GM04503 (cell line): ENCODE measurements at places on chromosomes 5 and 9.

GRCh38 chr9:69293156-69293555 is 31.9 kb upstream of the ENTREP1 start:
- no peak for DNase-seq

DNA sequence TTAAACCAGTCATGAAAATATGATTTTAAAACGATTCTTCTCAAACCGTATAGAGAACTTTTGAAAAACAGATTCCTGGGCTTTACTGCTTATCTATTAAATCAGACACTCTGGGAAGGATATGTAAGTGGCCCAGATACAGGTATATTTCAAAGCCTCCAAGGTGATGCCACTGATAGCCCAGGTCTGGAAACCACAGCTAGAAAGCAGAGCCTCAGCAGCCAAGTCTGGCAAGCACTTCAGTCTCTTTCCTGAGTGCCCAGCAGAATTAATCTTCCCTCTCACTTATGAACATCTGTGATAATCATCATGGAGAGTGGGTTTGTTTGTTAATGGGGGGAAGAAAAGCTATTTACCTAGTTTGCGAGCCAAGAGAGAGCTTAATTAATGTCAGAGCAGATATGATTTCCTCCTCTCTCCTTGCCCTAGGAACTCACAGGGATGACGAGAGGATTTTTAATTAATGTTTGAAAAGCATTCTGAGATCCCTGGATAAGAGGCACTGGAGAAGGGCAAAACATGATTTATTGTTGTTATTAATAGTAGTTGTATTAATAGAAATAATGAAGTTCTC is 368.4 kb downstream of the TLE1 start:
- DNase-seq: no peak

DNA sequence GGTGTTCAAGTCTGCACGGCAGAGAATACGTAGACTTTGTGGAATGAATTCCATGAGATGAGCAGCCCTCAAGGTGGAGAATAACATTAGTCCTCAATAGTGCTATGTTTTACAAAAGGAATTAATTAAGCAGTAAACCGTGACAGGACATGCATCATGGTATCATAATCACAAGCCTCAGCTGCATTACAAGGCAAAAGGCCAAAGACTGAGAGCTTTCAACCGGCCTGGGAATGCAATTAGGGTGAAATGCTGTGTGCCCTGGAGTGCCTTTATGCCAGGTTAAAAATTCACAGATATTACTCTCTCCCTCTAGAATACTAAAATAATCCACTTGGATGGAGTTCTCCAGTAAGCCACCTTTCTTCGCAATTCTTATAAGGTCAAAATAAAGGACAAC is 270.6 kb downstream of the MLLT3 start:
- DNase-seq: no peak

GRCh38 chr9:36053971-36054370 is 17.3 kb downstream of the RECK start:
- no peak for DNase-seq

DNA sequence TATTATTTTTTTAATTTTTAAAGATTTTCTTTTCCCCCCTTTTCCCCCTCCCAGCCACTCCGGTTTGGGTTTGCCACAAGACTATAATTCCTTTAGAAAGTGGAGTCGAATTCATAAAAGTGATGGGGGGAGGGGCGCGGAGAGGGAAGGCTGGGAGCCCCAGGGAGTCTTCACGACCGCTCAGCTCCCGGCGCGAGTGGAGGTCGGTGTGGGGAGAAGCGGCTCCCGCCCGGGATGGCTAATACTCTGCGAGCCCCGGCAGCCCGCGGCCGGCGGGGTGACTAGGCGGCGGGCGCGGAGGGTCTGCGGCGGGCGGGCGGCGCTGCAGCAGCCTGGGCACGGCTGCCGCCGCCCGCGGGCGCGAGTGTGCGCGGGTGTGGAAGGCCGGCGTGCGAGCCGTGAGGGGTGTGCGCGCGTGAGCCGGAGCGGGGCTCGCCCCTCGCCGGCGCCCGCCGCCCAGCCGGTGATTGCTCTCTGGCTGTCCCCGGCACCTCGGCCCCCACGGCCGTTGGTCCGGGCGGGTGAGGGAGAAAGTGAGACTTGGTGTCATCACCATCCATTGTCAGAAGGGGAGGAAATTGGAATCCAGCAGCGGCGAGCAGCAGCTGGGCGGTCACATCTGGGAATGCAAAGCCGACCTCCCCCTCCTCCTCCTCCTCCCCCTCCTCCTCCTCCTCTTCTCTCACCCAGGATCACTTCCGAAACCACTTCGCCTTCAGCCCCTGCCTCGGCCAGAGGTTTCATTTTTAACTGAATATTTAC is at the start of gene PARP8:
Gene PARP8 (plus strand): TSS at position 377 of the 762 bp plus-strand sequence. CDS start 459 bp downstream, outside the sequence.
- no peak for DNase-seq

DNA sequence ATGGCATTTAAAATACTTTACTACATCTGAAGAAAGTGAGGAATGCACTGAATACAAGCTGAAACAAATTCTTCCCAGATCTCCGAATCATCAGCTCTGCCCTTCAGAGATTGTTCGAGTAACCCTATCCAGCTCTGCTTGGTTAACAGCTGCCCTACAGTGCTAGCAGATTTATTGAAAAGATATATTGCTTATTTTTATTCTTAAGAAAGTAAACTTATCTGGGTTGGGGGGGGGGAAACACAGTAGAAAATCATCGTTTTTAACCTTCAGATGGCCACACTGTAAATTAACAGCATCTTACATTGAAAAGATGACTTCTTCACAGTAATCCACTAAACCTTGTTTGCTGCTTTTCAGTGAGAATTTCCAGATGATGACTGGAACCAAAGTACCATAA is 210.8 kb downstream of the NFIB start:
- no peak for DNase-seq

DNA sequence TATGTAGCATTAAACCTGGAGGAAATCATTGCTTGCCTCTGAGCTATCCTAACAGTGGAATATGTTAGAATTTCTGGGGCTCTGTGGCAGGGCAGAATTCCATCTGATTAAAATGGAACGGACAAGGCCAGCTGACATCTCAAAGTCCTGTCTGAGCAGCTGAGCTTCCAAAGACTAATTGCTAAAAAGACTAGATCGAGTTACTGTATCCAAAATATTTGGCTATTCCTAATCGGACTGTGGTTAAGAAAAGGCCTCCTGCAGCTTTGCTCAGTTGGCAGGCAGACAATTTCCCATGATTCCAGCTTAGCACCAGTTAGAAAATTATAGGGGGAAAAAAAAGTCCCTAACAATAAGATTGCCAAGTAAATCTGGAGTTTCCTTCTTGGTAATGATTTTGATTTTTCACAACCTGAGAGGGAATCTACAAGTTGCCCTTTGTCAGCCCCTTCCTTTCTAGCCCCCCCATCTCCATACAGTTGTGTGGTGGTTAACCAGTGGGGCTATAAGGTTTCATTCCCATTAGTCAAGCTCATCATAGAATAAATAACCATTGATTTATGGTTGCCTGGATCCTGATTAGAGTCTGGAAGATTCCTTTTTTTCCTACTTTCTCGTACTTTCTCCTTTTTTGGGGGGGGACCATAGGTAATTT is 26.4 kb downstream of the PTGR1 start:
- peak; percentile 56 for DNase-seq

DNA sequence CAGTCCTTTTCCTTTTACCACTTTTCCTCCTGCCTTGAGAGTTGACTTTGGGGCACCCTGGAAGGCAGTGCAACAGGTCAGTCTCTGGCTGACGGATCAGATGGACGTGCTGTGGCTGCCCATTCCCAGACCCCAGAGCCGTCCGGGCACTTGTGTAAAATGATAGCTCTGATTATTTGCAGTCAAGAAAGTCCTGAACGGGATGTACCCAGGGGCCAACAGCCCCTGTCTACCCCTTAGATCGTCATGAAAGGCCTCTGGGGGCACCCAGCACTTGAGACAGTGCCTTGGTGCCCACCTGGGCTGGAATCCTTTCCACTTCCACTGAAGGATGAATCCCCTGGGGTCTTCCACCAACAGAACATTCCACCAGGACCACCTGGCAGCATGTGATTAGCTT is 17.7 kb upstream of the ANGPTL2 start:
- no peak for DNase-seq

DNA sequence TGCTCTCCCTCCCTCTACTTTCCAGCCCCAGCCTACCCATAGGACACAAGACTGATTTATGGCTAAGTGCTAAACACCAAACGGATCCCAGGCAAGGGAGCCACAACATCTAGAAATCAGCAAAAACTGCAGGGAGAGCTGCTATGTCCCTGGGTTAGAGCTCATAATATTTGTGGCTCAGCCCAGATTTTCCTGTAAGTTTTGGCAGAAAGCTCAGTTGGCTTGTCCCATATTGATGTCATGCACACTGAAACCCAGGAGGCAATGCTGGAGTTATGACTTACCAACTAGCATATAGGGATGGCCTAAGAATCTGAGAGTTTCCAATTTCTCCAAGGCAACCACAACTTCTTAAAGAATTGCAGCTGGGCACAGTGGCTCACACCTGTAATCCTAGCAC is 44.7 kb upstream of the MYOT start:
- no peak for DNase-seq

DNA sequence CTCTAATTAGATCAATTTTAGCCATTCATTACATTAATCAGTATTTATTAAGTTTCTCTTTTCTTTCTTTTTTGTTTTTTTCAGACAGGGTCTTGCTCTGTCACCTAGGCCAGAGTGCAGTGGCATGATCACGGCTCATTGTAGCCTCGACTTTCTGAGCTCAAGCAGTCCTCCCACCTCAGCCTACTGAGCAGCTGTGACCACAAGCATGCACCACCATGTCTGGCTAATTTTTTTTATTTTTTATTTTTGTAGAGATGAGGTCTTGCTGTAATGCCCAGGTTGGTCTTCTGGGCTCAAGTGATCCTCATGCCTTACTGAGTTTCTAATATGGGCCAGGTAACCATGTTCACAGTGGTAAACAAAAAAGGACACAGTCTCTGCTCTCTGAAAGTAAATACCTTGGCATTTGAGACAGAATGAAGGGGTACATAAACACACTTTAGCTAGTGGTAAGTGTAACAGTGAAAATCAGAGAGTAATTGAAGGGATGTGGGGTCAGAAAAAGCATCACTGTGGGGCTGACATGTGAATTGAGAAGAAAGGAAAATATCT is 336.3 kb downstream of the ADGRV1 start:
- DNase-seq: no peak

GRCh38 chr9:84218322-84218721 is 122.2 kb downstream of the SLC28A3 start:
- no peak for DNase-seq

- no peak for DNase-seq
These were observed 30.3 kb upstream of the LCP2 start for GRCh38 chr5:170327829-170328228.

GRCh38 chr9:129863059-129863690 is 27.9 kb downstream of the USP20 start:
- peak; percentile 47 for DNase-seq

DNA sequence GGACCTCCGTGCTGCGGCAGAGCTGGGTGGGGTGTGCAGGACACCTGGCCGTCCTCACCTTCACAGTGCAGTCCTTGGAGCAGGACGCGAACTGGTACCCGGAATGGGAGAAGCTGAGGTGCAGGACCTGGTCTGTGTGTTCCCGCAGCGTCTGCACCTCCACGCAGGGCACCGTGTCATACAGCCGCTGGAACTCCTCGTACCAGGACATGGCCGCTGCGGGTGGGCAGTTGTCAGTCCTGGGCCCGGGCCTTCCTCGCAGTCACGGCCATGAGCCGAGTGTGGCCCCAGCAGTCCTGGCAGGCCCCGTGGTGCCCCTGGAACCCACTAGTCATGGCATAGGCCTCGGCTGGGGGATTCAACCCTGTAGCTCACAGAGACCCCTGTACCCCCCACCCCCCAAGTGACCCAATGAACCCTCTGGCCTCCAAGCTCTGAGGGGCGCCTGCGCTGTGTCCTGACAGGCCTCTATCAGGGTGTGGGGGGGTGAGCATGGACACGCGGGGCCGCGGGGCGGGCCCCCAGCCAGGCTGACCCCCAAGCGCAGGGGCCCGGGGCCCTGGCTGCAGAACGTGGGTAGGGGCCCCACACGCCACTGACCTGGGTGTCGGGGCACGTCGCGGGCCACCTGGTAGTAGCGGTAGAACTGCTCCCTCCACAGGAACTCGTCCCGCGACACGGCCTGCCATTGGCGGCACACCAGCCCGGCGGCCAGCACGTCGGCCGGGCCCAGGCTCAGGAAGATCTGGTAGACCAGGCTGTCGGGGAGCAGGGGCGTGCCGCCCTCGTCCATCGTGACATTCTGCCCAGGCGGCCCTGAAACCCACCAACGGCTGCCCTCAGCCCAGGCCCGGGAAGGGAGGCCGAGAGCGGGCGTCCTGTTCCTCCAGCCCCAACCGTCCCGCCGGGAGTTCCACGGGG is 987 bp downstream of the FBXW5 start:
- DNase-seq: no peak

GRCh38 chr9:114849450-114849849 is 43.6 kb upstream of the TNFSF15 start:
- DNase-seq: no peak

DNA sequence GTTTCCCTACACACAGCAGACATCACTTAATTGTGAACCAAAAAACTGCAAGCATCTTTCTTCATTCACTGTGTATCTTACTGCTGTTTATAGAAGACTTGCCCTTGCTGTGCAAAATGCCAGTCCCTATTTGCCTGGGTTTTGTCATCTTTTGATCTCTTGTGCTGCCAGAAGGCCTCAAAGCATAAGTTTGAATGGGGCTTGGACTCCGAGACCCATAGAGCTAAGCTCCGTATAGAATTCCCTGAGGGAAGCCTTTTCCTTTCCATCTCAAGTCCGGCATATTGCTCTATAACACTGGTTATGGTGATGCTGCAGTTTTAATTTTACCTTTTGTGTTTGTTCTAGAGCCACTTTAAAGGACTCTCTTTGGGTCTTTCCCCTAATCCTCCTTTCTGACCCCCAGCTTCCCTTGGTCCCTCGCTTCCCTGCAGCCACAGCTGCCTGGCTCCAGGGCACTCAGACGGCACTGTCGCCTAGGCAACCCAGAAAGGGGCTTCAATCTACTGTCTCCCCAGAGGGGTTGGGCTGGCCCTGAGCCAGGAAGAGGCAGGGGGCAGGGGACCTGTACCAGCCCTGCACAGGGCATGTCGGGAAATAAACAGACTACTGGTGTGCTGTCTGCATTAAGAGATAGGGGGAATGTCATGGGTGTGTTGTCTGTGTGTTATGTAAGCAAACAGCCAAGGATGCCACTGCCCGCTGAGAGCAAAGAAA is 73.4 kb upstream of the MELK start:
- DNase-seq: no peak

- DNase-seq: peak; percentile 15
These were observed 142.6 kb upstream of the LMX1B start for GRCh38 chr9:126471084-126471624.

DNA sequence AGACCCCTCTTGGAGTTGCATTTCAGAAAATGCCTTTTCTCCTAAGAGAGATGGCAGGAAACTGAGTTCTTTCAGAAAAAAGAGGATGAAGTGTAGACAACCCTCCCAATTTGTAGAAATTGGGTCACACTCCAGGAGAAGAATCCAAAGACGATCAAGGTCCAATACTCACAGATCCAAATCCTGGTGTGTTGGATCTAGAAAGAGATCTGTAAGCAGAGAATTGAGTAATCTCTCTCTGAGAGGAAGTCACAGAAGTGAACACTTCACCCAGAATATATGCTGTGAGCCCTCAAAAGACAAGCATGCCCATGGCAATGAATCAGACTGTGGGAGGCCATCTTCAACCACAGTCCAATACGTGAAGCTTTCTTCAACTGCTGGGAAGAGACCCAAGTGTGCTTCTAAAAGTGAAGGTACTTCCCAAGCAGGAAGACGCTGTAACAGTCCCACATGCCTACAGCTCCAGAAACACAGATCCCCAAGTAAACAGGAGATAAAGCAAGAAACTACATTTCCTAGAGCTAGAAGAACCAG is 182.7 kb downstream of the SMC2 start:
- DNase-seq: peak; percentile 34

- DNase-seq: no peak
These were observed 1.8 kb upstream of the WDR31 start for GRCh38 chr9:113341712-113342410.

GRCh38 chr5:140348104-140348503 is 1.7 kb upstream of the HBEGF start:
- DNase-seq: no peak
